ENCODE measurements at places on chromosomes 2 and 18. TPM values are rescaled to one million over a fixed set of nuclear protein-coding genes. Genes with fewer than 3 reads are reported as not detected.

MARS2 gene
- total RNA-seq, result 5.1 TPM

IL36A gene
- not detected for total RNA-seq

INHBB gene
- total RNA-seq, result 57.5 TPM

FN1 gene
- 42.5 TPM for total RNA-seq

CGREF1 gene
- 0.37 TPM for total RNA-seq

METTL21A gene
- total RNA-seq, result 11.7 TPM

HOXD12 gene
- not detected for total RNA-seq

IL36RN gene
- 1.0 TPM for total RNA-seq

SOCS6 gene
- 20.9 TPM for total RNA-seq

CTNNA2 gene
- not detected for total RNA-seq

MAP3K19 gene
- total RNA-seq, result not detected

EFHD1 gene
- total RNA-seq, result 15.0 TPM

MATN3 gene
- total RNA-seq, result 1.9 TPM

MBD1 gene
- 43.2 TPM for total RNA-seq

HOXD11 gene
- total RNA-seq, result not detected

CCT4 gene
- 350 TPM for total RNA-seq

TBR1 gene
- not detected for total RNA-seq

TMX3 gene
- total RNA-seq, result 22.7 TPM

Data from PC-9 (cell line).